ENCODE measurements at places on chromosomes 1 and 21. TPM values are rescaled to one million over a fixed set of nuclear protein-coding genes. Genes with fewer than 3 reads are reported as not detected.

DIO1 gene
- total RNA-seq, result 0.27 TPM

ELF3 gene
- total RNA-seq, result 255 TPM

IGSF8 gene
- total RNA-seq, result 52.6 TPM

RGS2 gene
- total RNA-seq, result 2.4 TPM

KIAA1614 gene
- 0.10 TPM for total RNA-seq

C4BPA gene
- total RNA-seq, result not detected

BARHL2 gene
- total RNA-seq, result not detected

LDLRAD1 gene
- not detected for total RNA-seq

NDC1 gene
- 53.3 TPM for total RNA-seq

PSMD4 gene
- 266 TPM for total RNA-seq

MROH9 gene
- total RNA-seq, result not detected

DNA sequence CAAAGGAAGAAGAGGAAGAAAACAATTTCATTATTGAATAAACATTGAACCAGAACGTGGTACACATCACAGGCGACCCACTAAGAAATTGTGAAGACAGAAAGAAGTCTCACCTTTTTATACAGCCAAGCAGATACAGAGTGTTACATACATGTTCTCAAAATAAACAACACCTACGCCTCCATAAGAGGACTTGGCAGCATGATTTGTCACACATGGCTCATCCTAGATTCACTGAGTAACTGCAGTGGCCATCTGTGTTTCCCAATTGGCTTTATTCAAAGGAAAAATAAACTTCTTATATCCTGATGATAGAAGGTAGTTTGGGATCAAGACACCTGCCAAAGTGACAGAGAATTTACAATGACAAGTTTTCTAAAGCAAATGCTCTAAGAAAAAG is 7.6 kb upstream of the KRTAP19-8 start:
- DNase-seq, result no peak

- DNase-seq, result no peak
Measured at GRCh38 chr1:89986020-89986419, 8.9 kb upstream of the ZNF326 start.

DNA sequence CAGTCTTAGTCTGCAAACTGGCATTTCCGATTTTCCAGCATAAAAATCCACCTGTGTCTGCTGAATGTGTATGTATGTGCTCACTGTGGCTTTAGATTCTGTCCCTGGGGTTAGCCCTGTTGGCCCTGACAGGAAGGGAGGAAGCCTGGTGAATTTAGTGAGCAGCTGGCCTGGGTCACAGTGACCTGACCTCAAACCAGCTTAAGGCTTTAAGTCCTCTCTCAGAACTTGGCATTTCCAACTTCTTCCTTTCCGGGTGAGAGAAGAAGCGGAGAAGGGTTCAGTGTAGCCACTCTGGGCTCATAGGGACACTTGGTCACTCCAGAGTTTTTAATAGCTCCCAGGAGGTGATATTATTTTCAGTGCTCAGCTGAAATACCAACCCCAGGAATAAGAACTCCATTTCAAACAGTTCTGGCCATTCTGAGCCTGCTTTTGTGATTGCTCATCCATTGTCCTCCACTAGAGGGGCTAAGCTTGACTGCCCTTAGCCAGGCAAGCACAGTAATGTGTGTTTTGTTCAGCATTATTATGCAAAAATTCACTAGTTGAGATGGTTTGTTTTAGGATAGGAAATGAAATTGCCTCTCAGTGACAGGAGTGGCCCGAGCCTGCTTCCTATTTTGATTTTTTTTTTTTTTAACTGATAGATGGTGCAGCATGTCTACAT is 2.5 kb upstream of the OLFML3 start:
- DNase-seq, result peak; percentile 45

- DNase-seq, result no peak
Measured at GRCh38 chr1:158311066-158311465, 20.3 kb downstream of the CD1B start.

DNA sequence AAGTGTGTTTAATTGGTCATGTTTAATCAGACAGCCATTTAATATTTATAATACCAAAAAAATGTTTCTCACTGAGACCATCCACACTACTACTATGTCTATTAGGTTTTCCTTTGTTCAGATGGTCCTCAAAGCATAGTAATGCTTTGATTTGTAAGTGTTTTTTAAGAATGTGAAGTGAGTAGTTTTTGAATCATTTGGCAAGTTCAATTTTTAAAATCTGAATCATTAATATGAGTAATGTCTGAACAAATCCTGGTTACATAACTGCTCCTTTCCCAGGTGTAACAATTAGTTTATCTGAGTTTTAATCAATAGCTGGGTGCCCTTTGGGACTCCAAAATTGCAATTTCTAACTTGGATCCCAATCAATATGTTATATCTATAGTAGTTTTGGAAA is 23.5 kb upstream of the RPL5 start:
- no peak for DNase-seq

- no peak for DNase-seq
Measured at GRCh38 chr1:53299233-53299632, 28.6 kb downstream of the LRP8 start.

DNA sequence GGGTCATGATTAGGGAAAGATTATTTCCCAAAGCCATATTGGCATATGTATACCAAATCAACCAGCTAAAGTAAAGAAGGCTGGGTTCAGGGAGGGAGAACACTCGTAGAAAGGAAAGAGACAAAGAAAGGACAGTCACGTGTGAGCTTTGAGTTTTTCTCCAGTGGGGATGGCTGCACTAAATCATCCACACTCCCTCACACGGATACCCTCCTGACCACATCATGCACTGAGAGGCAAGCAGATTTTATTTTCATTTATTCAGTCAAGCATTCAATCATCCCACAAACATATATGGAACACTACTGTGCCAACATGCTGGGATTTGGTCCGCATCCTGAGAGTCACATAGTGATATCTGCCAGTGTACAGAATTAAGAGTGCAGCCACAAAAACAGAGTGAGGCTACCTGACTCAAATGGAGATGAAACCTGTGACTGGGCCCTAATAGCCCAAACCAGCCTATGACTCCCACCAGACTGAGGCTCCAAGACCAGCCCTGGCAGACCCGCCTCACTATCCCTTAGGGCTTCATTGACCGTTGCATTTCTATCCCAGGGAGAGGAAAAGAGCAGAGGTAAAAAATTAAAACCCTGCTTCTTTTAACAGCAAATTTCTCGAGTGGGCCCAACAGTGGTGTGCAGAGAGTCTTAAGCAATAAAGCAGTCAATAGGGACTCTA is 155.9 kb downstream of the BARHL2 start:
- DNase-seq, result no peak

DNA sequence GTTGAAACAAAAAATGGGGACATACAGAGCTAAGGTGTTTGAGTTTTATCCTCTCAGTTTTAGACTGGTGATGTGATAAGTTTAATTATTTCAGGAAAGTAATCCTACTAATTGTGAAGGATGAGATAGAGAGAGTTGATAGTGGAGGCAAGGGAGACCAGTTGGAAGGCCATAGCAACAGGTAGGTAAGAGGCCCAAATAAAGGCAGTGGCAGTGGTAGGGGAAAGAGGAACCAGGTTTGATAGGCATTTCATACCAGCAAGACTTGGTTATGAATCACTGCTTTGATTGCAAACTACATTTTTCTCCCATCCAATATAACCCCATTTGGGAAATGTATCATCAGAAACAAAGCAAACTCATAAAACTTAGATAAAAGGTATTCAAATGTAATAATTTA is 63.1 kb upstream of the SH3GLB1 start:
- DNase-seq, result no peak

DNA sequence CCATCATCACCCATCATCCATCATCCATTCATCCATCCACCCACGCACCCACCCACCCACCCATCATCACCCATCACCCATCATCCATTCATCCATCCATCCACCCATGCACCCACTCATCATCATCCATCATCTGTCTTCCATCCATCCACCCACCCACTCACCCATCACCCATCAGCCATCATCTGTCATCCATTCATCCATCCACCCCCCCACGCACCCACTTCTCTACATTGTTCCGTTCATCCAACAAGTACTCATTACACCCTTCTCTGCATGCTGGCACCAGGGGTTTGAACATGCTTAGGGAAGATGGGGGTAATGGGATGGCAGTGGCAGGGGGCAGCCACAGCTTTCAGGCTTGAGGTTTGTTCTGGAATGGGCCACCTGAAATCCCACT is 82.1 kb downstream of the ADARB1 start:
- no peak for DNase-seq

DNA sequence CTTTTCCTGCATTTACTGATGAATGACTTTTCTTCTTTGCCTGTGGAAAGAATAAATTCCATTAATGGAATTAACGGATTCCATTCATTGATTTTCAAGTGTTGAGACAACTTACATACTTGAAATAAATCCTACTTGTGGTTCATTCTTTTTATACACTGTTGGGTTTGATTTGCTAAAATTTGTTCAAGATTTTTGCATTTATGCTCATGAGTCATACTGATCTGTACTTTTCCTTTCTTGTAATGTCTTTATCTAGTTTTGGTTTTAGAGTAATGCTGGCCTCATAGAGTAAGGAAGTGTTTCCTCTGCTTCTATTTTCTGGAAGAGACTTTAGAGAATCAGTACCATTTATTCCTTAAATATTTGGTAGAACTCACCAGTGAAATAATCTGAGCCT is 14.4 kb downstream of the UROD start:
- DNase-seq, result no peak

GRCh38 chr1:165933446-165934170 is 106.2 kb downstream of the UCK2 start:
- DNase-seq, result no peak

DNA sequence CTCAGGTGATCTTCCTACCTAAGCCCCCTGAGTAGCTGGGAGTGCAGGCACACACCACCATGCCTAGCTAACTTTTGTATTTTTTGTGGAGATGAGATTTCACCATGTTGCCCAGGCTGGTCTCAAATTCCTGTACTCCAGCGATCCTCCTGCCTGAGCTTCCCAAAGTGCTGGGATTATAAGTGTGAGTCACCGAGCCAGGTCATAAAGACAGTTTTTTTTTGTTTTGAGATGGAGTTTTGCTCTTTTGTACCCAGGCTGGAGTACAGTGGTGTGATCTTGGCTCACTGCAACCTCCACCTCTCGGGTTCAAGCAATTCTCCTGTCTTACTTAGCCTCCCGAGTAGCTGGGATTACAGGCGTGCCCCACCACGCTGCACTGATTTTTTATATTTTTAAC is 42.1 kb downstream of the KIF1B start:
- DNase-seq, result no peak

- no peak for DNase-seq
Measured at GRCh38 chr1:7153464-7153863, 368.2 kb downstream of the CAMTA1 start.

DNA sequence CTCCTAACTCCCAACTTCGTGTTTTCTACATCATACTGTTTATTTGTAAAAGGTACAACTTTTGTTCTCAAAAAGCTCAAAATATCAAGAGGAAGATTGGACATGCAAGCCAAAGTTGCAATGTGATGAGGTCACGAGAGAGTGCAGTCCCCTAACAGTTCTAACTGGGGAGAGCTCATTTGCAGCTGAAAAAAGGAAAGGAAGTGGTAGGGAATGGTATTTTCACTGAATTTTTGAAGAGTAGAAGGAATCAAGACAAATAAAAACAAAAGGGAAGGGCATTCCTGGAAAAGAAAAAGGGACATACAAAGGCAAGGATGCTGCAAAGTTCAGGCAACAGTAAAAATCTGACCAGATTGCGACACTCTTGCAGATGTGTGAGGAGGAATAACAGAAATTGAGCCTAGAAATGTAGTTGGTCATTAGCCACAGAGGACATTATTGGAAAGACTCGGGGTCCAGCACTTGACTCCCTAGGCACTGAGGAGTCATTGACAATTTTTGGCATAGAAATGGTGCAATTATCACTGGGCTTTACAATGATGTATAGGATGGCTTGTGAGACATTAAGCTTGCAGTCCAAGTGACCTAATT is 67.9 kb downstream of the TBX15 start:
- no peak for DNase-seq

DNA sequence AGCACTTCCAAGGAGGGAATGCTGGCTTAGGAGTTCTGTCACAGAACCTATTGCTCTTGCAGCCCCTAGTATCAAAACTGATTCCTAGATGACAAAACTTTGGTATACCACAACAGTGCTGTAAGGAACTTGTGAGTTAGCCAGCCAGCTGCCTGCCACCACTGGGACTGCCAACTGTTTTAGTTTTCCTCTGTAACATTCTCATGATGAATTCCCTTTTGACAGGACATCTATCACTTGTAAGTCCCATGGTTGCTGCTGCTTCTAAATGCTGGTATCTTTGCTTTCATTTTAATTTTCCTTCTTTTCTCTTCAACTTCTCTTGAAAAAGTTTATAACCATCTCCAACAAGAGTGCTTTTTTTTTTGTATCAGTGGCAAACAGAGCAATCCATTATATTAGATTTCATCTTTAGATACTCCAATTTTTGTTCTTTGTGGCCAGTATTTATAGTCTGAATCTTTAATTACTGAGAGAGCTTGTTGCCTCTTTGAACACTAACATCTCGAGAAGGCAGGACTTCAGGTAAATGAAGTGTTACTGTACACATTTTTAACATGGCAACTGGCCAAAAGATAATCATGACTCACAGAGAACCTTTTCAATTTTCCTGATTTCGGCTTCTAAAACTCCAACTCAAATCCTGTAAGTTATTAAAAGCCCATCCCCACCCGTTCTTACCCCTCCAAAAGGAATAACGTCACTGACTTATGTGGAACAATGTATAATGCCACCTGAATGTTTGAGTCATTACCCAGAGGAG is 19.8 kb downstream of the DBT start:
- no peak for DNase-seq

- DNase-seq, result no peak
Measured at GRCh38 chr1:160550572-160551034, 27.5 kb upstream of the SLAMF6 start.

- DNase-seq, result no peak
Measured at GRCh38 chr1:176032040-176032645, 174.9 kb downstream of the COP1 start.

GRCh38 chr1:227886993-227887696 is 60.6 kb downstream of the WNT9A start:
- DNase-seq, result no peak

- no peak for DNase-seq
Measured at GRCh38 chr1:65924471-65924870, 131.8 kb downstream of the PDE4B start.

- DNase-seq, result no peak
Measured at GRCh38 chr1:197143276-197143675, 3.2 kb downstream of the ASPM start.

DNA sequence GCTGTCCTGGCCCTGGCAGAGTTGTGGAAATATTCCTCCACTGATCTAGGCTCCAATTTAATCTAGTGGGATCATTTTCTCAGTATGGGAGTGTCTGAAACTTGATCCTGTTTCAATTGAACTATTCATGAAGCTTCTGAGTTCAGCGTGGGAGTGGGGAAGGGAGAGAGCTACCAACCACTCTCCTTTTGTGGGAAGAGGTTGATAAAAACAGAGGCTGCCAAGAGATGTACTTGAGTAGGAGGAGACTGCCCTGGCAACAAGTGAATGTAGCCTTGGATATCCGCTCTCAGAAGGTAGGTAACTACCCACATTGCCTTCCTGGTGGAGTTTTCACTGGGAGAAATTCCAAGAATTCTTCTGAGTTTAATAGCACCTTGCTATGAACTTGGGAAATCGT is at the start of gene CTXND2:
Gene CTXND2, plus strand, starts transcription at position 119 of the 400 bp plus-strand sequence. CDS start 25,179 bp downstream, outside the sequence.
- DNase-seq, result no peak

- DNase-seq, result no peak
Measured at GRCh38 chr21:34877485-34878128, 171.5 kb downstream of the RUNX1 start.

GRCh38 chr1:41637367-41637766 is 152.9 kb upstream of the EDN2 start:
- no peak for DNase-seq

GRCh38 chr1:224123136-224123535 is 9.2 kb downstream of the FBXO28 start:
- DNase-seq, result no peak
